ENCODE measurements at places on chromosomes 4 and X. TPM values are rescaled to one million over a fixed set of nuclear protein-coding genes. Genes with fewer than 3 reads are reported as not detected.

DNA sequence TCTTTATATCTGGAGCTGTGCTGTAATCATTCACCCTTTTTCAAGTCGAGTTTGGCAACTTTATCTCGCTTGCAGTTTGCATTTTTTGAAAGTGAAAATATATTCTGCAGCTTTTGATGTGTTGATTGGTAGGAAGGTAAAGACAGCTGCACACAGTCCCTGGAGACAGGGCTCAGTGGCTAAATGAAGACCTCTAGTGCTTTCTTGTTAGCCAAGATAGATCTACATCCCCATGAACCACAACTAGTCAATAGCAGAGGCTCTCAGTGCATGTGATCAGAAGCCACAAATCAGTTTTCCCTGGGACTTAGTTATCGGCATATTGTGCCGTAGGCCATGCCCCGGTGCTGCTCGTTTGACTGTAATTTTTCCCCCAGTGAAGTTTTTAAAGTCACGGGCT lies 587.7 kb upstream of the PITX2 start:
- H3K4me3 ChIP-seq, result no peak overlapping the region
- no peaks in the 10 kb centered on the region for H3K27me3 ChIP-seq
- DNase-seq, result no peak
- H3K4me1 ChIP-seq, result peaks cover 4% of the 10 kb centered on the region
- no peaks in the 10 kb centered on the region for H3K36me3 ChIP-seq

- DNase-seq, result no peak
- H3K4me1 ChIP-seq, result peaks cover 17% of the 10 kb centered on the region
Measured at GRCh38 chrX:110145854-110146253, 142.9 kb downstream of the TMEM164 start.

The TEX11 gene
- not detected for total RNA-seq

- no peak overlapping the region for H3K4me3 ChIP-seq
- H3K4me1 ChIP-seq, result no peaks in the 10 kb centered on the region
- no peaks in the 10 kb centered on the region for H3K27me3 ChIP-seq
- H3K27ac ChIP-seq, result no peak overlapping the region
- no peaks in the 10 kb centered on the region for H3K36me3 ChIP-seq
Measured at GRCh38 chrX:13341491-13342101, 21.7 kb upstream of the ATXN3L start.

The FAM114A1 gene
- total RNA-seq, result 15.4 TPM

The ODAM gene
- total RNA-seq, result not detected

- peaks cover 8% of the 10 kb centered on the region for H3K27me3 ChIP-seq
- H3K4me3 ChIP-seq, result no peak overlapping the region
- no peak overlapping the region for H3K27ac ChIP-seq
- H3K36me3 ChIP-seq, result no peaks in the 10 kb centered on the region
Measured at GRCh38 chrX:39426101-39426500, 624.8 kb downstream of the MID1IP1 start.

- H3K27ac ChIP-seq, result no peak overlapping the region
- no peaks in the 10 kb centered on the region for H3K4me1 ChIP-seq
- H3K4me3 ChIP-seq, result no peak overlapping the region
Measured at GRCh38 chr4:75432683-75433082, 81.5 kb downstream of the RCHY1 start.

DNA sequence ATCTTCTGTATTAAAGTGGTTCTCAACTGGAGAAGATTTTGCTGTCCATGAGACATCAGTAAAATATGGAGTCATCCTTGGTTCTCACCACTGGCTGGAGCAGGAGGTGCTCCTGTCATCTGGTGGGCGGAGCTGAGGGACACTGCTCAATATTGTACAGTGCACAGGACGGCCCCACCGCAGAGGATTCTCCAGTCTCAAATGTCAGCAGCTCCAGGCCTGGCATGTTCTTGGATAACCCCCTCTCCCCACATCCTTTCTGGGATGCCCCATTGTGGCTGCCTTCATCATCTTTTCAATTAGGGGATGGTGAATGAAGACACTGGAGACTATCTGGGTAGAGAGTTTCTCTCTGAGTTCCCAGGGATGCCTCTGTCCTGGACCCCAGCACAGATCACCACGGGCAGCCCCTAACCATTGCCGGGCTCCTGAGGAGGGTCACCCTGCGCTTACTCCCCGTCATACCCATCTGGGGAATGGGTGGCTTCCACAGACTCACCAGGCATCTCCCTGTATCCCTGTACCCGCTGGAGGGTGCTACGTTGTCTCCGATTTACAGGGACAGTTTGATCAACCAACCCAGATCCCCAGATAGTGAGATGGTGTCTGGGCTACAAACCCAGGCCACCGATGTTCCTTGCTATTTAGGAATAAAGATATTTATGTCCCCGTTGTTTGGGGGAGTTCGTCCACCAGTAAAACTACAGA lies 21.9 kb upstream of the P2RY8 start:
- H3K4me3 ChIP-seq, result no peak overlapping the region
- H3K27me3 ChIP-seq, result no peaks in the 10 kb centered on the region

- H3K36me3 ChIP-seq, result no peaks in the 10 kb centered on the region
- peak overlapping the region; percentile 86 for H3K27ac ChIP-seq
- peak overlapping the region; percentile 72 for H3K4me3 ChIP-seq
- no peaks in the 10 kb centered on the region for H3K27me3 ChIP-seq
Measured at GRCh38 chrX:131747173-131747572, 203.3 kb downstream of the OR13H1 start.

GRCh38 chr4:8746523-8747466 lies 124.8 kb downstream of the HMX1 start:
- no peaks in the 10 kb centered on the region for H3K27me3 ChIP-seq
- H3K36me3 ChIP-seq, result no peaks in the 10 kb centered on the region
- no peak for DNase-seq
- H3K4me3 ChIP-seq, result no peak overlapping the region
- H3K4me1 ChIP-seq, result no peaks in the 10 kb centered on the region
- H3K27ac ChIP-seq, result no peak overlapping the region

The PTCHD1 gene
- total RNA-seq, result 0.11 TPM

The RHOXF1 gene
- not detected for total RNA-seq

DNA sequence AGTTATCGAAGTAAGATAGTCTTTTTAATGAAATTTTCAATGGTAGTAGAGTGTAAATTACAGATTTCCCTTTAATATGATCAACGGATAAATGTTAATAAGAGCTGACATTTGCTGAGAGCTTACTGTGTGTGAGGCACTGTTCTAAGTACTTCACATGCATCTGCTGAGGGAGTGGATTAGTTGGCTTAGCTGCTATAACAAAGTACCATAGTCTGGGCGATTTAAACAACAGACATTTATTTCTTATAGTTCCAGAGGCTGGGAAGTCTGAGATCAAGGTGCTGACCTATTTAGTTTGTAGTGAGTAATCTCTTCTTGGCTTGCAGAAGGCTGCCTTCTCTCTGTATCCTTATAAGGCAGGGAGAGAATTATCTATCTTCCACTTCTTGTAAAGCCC lies 174.3 kb downstream of the CEP135 start:
- no peak overlapping the region for H3K27ac ChIP-seq
- H3K27me3 ChIP-seq, result no peaks in the 10 kb centered on the region
- no peak for DNase-seq
- H3K4me1 ChIP-seq, result no peaks in the 10 kb centered on the region
- no peak overlapping the region for H3K4me3 ChIP-seq

GRCh38 chr4:168154546-168155277 lies 62.4 kb downstream of the ANXA10 start:
- no peaks in the 10 kb centered on the region for H3K36me3 ChIP-seq
- no peaks in the 10 kb centered on the region for H3K27me3 ChIP-seq
- no peak overlapping the region for H3K4me3 ChIP-seq
- no peak for DNase-seq
- H3K27ac ChIP-seq, result no peak overlapping the region

GRCh38 chr4:17493619-17494018 lies 18.3 kb downstream of the QDPR start:
- H3K36me3 ChIP-seq, result peaks cover 3% of the 10 kb centered on the region
- H3K4me3 ChIP-seq, result no peak overlapping the region
- no peak for DNase-seq
- no peaks in the 10 kb centered on the region for H3K4me1 ChIP-seq
- H3K27ac ChIP-seq, result no peak overlapping the region

DNA sequence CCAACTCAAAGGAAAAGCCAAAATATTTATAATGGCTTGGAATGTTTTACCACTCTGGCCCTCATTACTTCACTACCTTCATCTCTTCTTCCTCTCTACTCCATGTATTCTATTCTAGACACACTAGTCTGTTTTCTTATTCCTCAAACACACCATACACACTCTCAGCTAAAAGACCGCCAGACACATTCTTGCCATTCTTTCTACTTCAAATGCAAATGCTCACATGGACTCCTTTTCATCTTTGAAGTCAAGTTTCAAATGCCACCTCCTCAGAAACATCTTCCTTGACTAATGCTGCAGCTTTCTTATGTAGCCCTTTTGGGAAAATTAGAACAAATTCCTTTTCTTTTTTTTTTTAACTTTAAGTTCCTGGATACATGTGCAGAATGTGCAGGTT lies 412.9 kb upstream of the FMR1 start:
- no peaks in the 10 kb centered on the region for H3K27me3 ChIP-seq
- H3K27ac ChIP-seq, result no peak overlapping the region
- no peaks in the 10 kb centered on the region for H3K36me3 ChIP-seq
- H3K4me1 ChIP-seq, result no peaks in the 10 kb centered on the region
- no peak overlapping the region for H3K4me3 ChIP-seq
- no peak for DNase-seq

DNA sequence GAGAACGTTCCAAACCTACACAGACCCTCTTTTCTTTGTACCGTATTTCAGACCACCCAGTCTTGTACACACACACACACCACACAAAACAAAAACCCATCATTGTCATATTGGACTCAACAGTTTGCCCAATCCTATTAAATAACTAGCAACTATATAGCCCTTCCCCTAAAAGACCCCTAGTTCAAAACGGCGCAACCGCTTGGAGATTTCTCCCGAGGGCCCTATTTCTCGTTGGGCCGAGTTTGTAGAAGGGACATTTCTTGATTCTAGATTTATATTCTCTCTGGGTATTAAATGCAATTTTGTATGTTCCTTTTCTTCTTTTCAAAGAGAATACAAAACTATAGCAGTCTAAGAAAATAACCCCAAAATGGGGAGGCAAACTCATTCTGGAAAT lies 547 bp upstream of the PDGFRA start:
- H3K27ac ChIP-seq, result no peak overlapping the region
- H3K4me3 ChIP-seq, result peak overlapping the region; percentile 58

DNA sequence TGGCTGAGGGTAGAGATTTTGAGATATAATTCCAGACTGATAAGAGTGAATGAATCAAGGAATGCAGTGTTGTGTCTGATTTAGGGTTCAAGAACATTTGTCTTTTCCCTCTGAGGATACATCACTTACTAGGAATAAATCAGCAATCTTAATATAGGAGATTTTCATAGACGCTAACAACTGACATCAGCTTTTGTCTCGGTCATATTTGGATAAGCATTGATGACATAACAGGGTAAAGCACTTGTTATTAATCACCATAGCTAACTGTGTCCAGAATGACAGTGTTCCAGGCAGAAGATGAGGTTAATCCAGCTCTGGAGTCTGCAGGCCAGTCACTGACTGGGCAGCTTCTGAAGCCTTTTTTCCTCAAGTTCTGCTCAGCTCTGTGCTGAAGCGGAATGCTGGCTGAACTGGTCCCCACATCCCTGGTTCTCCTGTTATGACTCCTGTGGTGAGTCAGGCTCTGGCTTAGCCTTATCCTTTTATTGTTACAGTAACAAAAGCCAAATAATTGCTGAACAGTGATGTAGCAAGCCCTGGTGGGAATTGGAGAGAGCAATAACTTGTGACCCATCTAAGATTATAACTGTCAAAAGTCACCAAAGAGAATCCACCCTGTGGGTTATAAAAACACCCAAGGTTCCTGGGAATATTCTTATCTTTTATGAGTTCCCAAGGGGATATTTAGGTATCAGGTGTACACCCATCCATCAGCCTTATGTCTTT lies 41.8 kb downstream of the FNIP2 start:
- DNase-seq, result peak; percentile 63
- no peaks in the 10 kb centered on the region for H3K27me3 ChIP-seq
- peaks cover 74% of the 10 kb centered on the region for H3K4me1 ChIP-seq
- peak overlapping the region; percentile 17 for H3K4me3 ChIP-seq
- no peaks in the 10 kb centered on the region for H3K36me3 ChIP-seq

The NRK gene
- 0.11 TPM for total RNA-seq

DNA sequence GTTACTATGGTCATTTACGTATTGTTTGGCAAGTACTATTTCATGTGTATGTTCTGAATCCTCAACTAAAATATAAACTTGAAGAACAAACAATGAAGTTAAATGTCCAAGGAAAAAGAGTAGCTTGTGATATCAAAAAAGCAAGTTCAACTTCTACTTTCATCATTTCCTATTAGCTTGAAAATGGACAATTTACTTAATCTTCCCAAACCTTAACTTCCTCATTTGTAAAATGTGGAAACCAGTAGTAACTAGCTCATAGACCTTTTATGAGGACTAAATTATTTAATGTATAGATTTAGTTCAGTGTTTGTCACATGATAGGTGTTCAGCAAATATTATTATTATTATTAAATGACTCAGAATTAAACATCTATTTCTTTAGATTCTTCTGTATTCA lies 276.8 kb upstream of the TET2 start:
- no peak for DNase-seq
- H3K4me3 ChIP-seq, result no peak overlapping the region
- no peaks in the 10 kb centered on the region for H3K36me3 ChIP-seq
- no peaks in the 10 kb centered on the region for H3K4me1 ChIP-seq
- H3K27me3 ChIP-seq, result no peaks in the 10 kb centered on the region
- no peak overlapping the region for H3K27ac ChIP-seq

GRCh38 chrX:24520472-24520871 lies 55.4 kb downstream of the PDK3 start:
- H3K27ac ChIP-seq, result no peak overlapping the region
- H3K27me3 ChIP-seq, result no peaks in the 10 kb centered on the region
- H3K4me1 ChIP-seq, result no peaks in the 10 kb centered on the region

DNA sequence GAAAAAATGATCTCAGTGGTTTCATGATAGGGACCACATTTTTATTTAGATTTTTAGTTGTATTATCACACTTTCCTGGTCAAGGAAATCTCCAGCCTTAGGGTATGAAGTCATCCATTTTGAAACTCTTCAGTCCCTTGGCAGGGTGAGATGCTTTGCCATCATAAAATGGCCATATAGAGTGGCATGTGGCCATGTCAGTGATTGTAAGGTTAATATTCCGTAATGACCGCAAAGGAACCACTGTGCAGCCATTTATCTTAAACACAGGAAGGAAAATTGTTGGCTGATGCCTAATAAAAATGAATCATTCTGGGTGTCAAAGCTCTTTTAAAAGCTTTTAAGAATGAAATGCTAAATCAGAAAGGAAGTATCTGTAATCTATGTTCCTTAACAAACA lies 35.6 kb downstream of the COMMD8 start:
- H3K4me3 ChIP-seq, result no peak overlapping the region
- no peaks in the 10 kb centered on the region for H3K27me3 ChIP-seq
- DNase-seq, result no peak
- H3K36me3 ChIP-seq, result no peaks in the 10 kb centered on the region
- no peak overlapping the region for H3K27ac ChIP-seq

GRCh38 chr4:5636766-5637670 lies 71.3 kb downstream of the EVC2 start:
- H3K27me3 ChIP-seq, result no peaks in the 10 kb centered on the region
- H3K27ac ChIP-seq, result no peak overlapping the region
- H3K4me1 ChIP-seq, result no peaks in the 10 kb centered on the region
- no peak for DNase-seq

GRCh38 chrX:125436855-125437254 lies 117.2 kb downstream of the TEX13C start:
- H3K4me1 ChIP-seq, result no peaks in the 10 kb centered on the region
- no peaks in the 10 kb centered on the region for H3K36me3 ChIP-seq
- no peaks in the 10 kb centered on the region for H3K27me3 ChIP-seq
